ENCODE measurements at places on chromosomes 1 and 21.

DNA sequence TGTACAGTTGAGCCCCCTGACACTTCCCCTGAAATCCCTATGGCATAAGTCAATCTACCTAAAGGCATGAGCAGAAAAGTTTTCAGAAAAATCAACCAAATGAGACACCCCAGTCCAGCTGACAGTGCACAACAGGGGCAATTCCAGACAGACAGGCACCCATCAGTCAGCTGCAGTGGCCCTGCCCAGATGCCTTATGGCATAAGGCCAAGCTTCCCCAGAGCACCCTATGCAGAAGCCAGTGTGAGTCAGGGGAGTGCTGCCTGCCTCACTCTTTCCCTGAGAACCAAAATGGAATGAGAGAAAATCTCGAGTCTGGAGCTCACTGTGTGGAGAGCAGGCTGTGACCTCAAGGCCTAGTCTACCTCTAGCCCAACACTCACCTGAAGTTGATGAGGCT is 38.1 kb downstream of the MRAP start:
- no peak for DNase-seq

- DNase-seq, result no peak
These were observed 38.2 kb upstream of the PSMG1 start for GRCh38 chr21:39221282-39221996.

- DNase-seq, result no peak
These were observed 22.6 kb downstream of the FOXD2 start for GRCh38 chr1:47460456-47460855.

GRCh38 chr1:3410142-3410925 is 44.1 kb upstream of the ARHGEF16 start:
- no peak for DNase-seq

DNA sequence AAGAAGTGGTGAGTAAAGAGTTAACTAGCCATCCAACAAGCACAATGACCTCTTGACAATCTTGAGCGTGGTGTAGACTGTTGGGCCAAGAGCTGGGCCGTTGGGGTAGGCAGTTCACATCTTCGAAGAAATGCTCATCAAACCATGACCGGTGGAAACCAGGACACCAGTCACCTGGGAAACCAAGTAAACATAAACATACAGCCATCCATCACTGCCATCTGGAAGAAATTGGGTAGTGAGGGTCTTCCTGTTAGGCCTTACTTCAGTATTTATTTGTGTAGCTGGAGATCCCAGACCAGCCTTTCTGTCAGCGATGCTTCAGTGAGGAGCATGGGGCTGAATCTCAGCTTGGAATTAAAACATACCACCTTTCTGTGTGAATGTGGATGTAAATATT is 108.1 kb upstream of the HAO2 start:
- no peak for DNase-seq

Data from stimulated activated CD4-positive, alpha-beta T cell treated with anti-CD3 and anti-CD28 coated beads, Interleukin-1b, Interleukin-23, amount 100 ng/mL, for 1 hour (primary cell).